ENCODE measurements at places on chromosomes 7 and 10. TPM values are rescaled to one million over a fixed set of nuclear protein-coding genes. Genes with fewer than 3 reads are reported as not detected.

DNA sequence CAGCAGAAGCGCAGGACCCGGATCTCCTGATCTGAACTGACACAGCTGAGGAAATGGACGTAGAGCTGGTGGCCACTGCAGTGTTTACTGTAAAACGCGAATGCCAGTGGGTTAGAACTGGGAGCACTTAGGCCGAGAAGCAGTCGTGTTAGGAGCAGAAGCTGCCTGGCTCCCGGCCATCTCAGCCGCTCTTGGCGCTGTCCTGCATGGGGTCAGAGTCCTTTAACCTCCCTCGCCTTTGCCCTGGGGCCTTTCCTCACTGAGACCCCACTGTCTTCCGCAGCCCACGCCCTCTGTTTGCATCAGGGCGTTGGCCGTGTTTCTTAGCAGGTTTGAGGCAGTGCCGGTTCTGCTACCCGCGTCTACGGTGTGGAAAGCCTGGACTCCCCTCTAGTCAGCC, 24.6 kb downstream of the DYNC2I1 start:
- H3K27ac ChIP-seq: no peak overlapping the region
- H3K36me3 ChIP-seq: no peaks in the 10 kb centered on the region
- no peak for DNase-seq
- H3K4me3 ChIP-seq: no peak overlapping the region
- no peaks in the 10 kb centered on the region for H3K4me1 ChIP-seq

DNA sequence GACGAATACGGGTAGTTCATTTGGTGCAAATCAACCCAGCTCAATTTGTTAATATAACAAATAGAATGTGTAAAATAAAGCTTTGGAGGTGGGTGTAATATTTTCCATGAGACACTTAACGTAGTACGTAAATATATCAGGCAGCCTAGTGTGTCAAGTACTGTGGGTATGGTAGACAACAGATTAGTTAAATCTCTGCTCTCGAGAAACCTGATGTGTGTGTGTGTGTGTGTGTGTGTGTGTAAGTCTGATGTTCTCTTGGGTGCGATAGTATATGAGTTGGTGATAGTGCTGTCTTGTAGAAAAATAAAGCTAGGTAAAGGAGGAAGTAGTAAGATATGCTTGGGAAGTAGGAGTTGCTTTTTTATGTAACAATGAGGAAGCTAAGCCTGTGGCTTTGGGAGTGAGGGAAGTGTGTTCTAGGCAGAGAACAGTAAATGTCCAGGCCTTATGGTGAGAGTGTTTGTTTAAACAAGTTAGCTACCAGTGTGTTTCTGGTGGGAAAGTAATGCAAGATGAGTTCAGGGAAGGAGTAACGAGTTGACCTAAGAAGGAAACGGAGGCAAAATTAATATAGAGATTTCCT, 26.1 kb downstream of the WAC start:
- no peaks in the 10 kb centered on the region for H3K27me3 ChIP-seq
- H3K4me3 ChIP-seq: no peak overlapping the region
- no peaks in the 10 kb centered on the region for H3K4me1 ChIP-seq
- no peak overlapping the region for H3K27ac ChIP-seq
- DNase-seq: no peak

The GDF2 gene
- not detected for total RNA-seq

DNA sequence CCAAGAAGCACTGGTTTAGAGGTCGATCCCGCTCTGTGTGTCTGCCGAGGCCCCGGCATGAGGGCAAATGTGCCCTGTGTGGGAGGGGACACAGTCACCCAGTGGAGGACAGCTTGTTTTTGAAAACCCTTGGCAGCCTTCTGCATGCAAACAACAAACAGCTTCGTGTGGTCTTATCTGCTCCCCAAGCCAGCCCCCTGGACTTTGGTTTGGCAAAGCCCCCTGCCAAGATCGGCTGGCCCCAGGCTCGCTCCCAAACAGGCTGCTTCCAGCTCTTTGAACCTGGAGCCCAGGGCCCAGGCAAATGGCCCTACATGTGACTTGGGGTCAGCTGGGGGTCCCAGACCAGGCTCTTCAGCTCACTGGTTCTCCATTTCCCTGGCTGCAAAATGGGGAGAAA, 2.9 kb downstream of the ELN start:
- peaks cover 44% of the 10 kb centered on the region for H3K4me1 ChIP-seq
- no peaks in the 10 kb centered on the region for H3K36me3 ChIP-seq
- H3K27ac ChIP-seq: no peak overlapping the region
- DNase-seq: no peak

- H3K27me3 ChIP-seq: no peaks in the 10 kb centered on the region
- no peak for DNase-seq
- no peaks in the 10 kb centered on the region for H3K4me1 ChIP-seq
- H3K36me3 ChIP-seq: no peaks in the 10 kb centered on the region
Observed at GRCh38 chr10:32268788-32269187, 78.2 kb downstream of the EPC1 start.

The CPA1 gene
- total RNA-seq: not detected

DNA sequence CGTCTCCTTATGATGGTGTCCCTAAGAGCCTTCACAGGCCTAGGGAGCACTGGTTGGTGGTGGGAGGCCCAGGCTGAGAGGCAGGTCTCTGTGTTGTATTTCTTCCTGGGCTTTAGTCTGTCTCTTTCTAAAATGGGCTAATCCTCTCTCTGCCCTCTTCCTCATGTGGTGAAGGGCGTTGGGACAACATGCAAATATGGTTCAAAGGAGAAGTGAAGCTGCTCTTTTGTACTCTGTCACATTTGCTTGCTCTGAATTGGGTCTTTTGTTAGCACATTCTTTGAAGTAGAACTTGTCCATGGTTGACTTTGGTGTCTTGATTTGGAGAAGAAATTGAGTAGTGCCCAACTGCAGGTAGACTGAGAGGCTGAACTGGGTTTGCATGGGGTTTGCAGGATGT, 814 bp downstream of the HK1 start:
- H3K4me1 ChIP-seq: no peaks in the 10 kb centered on the region
- no peaks in the 10 kb centered on the region for H3K36me3 ChIP-seq
- H3K27me3 ChIP-seq: no peaks in the 10 kb centered on the region

DNA sequence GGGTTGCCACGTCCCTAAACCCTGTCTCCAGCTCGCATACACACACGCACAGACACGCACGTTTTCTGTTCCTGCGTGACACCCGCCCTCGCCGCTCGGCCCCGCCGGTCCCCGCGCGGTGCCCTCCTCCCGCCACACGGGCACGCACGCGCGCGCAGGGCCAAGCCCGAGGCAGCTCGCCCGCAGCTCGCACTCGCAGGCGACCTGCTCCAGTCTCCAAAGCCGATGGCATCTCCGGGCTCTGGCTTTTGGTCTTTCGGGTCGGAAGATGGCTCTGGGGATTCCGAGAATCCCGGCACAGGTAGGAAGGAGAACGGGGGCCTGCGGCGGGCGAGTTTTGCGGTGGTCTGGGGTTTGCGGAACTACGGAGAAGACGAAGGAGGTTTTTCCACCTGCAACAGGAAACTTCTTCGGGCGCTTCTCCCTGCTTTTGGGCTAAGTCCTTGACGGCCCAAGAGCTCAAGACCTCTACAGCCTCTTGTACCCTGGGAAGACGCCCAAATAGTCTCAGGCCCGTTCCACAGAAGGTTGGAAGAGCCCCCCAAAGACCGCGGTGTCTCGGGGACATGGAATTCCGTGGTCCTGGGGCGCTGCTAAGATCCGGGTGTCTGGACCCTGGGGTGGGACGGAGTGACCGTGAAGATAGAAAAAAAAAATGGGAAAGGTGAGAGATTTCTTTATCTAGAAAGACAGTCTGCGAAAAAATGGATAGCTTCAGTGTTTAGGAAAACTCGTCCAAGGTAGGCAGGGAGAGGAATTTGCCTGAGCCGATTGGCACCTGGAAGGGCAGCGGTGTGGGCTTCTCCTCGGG, at the start of gene GAD2:
TSS of gene GAD2 (plus strand) at position 190 of the 811 bp plus-strand sequence. CDS start at position 226, 36 bp downstream.
- DNase-seq: no peak
- no peaks in the 10 kb centered on the region for H3K4me1 ChIP-seq
- no peak within 1 kb of the TSS for H3K4me3 ChIP-seq

DNA sequence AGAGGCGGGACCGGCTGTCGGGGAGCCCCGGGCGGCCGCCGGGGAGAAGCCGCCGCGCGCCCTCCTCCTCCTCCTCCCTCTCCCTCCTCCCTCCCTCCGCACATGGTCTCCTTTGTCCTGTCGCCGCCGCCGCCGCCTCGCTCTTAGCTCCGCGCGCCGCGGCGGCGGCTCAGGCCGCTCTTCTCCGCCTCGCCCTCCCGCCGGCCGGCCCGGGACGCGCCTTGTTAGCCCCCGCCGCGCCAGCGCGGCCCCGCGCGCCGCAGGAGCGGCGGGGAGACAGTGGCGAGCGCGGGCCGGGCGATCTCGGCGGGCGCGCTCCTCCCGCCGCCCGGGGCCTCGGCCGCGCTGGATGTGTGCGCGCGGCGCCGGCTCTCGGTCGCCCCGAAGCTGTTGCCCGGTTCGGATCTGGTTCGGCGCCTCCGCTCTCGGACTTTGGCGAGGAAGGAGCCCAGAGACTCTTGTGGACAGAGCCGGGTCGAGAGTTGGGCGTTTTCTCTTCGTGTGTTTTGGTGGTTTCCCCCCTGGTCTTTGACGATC, 437.4 kb upstream of the GALNT17 start:
- peaks cover 3% of the 10 kb centered on the region for H3K4me1 ChIP-seq
- peak overlapping the region; percentile 85 for H3K27ac ChIP-seq

DNA sequence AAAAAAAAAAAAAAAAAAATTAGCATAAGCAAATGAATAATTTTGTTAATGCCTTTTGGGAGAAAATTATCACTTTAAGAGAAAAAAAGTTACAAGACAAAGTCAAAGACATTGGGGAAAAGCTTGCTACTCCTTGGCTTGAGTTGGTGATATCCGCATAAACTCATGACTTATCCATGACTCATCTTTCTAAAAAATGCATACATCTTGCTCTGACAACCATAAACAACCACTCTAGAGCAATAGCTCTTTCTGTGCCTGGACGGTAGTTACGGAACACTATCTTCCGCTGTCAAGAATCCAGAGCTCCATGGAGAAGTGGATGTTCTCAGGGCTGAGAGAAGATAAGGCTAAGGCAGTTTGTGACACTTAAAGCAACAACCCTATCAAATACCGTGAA, 281.1 kb upstream of the PFKP start:
- H3K36me3 ChIP-seq: no peaks in the 10 kb centered on the region
- H3K4me3 ChIP-seq: no peak overlapping the region
- H3K4me1 ChIP-seq: no peaks in the 10 kb centered on the region
- H3K27me3 ChIP-seq: no peaks in the 10 kb centered on the region

- no peak for DNase-seq
- H3K4me3 ChIP-seq: no peak overlapping the region
- no peaks in the 10 kb centered on the region for H3K4me1 ChIP-seq
- H3K36me3 ChIP-seq: peaks cover 49% of the 10 kb centered on the region
Observed at GRCh38 chr10:11279314-11279713, 261.6 kb downstream of the CELF2 start.

The GATAD1 gene
- 56.2 TPM for total RNA-seq

The INMT gene
- total RNA-seq: 3.1 TPM

DNA sequence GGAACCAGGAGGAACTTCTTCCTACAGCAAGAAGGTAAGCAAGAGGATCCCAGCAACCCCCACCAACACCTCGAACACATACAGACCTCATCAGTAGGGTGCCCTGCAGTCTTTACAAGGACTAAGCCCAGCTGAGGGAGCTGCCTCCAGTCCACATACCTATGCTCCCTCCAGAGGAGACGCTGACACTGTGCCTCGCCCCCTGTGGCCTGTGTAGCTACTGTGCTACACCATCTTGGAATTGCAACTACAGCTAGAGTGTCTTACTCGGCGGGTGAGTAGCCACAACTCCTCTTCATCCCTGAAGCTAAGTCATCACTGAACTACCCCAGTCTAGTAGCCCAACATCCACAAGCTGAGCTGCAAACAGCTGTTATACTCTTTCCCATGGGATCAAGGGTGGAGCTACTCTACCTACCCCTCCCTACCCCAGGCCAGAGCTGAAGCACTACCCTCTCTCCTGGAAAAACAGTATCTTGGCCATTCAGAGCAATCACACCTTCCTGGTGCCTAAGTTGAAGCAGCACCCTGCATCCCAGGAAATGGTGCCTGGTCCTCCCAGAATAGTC, 42.2 kb upstream of the CAMK2B start:
- no peak overlapping the region for H3K27ac ChIP-seq
- no peaks in the 10 kb centered on the region for H3K27me3 ChIP-seq
- no peaks in the 10 kb centered on the region for H3K36me3 ChIP-seq
- no peak overlapping the region for H3K4me3 ChIP-seq
- no peak for DNase-seq
